ENCODE measurements at places on chromosomes 2 and 18.

GRCh38 chr2:226730481-226730880 is 69.1 kb downstream of the IRS1 start:
- DNase-seq, result no peak

DNA sequence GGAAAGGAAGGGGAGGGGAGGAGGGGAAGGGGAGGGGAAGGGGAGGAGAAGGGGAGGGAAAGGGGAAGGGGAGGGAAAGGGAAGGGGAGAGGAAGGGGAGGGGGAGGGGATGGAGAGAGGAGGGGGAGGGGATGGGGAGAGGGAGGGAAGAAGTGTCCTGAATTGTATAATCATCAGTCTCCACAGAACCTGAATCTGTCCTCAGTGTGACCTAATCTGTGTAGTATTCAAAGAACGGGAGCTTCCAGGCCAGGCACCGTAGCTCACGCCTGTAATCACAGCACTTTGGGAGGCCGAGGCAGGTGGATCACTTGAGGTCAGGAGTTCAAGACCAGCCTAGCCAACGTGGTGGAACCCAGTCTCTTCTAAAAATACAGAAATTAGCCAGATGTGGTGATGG is 41.1 kb upstream of the CCDC150 start:
- no peak for DNase-seq

DNA sequence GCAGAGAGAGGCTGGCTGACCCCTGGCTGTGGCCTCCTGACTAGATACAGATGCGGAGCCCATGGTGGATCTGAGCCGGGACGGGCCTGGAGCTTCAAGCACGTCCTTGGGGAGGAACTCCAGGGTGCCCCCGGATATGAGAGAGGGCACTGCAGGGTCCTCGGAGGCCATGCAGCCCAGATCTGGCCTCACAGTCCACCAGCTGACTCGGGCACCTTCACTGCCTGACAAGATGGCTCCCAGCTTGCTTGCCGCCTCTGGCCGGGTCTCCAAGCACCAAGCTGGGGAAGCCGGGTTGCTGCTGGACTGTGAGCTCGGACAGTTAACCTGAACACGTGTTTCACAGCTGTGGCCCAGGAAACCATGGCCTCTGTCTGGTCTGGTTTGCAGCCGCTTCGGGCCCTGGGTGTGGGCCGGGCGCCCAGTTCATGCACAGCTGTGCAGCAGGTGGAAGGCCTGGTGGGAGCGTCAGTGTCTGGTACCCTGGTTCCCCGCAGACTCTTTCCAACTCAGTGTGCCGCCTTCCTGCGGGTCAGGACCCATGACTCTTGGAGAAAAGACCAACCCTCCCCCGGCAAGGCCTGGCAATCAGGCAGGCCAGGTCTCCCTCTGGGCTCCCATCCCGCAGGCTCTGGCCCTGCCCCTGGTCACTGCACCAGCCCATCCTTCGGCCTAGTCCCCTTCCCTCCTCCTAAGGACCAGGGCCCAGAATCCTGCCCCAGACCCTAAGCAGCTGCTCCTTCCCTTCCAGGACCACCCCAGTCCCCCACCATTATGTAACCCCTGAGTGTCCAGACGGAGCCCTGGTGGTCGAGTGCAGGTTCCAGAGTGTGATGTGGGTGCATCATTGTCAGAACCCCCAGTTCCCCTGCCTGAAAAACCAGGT is 74.6 kb upstream of the OTOS start:
- no peak for DNase-seq

DNA sequence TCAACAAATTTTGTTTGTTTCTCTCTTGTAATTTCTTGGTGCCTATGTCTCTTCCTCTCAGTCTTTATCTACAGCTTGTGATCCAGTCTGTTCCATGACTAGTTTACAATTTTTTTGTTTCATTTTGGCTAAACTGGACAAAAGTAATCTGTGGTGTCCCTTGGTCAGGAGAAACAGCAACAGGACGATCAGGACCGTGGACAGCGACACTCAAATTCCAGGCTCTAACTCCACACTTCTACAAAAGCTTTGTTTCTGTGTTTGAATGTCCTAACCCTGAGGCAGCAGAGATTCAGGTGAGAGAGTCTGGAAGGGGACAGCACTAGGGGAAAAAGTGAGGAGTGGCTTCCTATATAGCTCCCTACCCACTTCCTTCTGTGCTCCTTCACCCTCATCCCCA is 593.3 kb upstream of the FANCL start:
- no peak for DNase-seq

DNA sequence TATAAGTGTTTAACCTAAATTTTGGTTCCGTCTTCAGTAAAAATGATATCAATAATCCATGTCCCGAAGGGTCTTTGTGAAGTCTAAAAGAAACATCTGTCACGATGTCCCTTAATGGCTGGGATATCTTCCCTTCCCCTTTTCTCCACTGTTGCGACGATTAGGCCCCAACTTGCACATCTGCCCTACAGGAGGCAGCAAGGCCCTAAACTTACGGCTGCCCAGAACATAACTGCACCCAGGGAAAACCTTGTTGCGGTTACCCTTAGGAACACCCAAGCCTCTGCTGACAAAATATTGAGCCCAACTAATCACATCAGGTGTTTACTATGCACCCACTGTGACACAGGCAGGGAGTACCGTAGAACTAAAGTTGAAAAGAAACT is 1.3 kb upstream of the SMAD2 start:
- DNase-seq, result peak; percentile 4

GRCh38 chr2:221610255-221610654 is 38.2 kb upstream of the EPHA4 start:
- no peak for DNase-seq

- DNase-seq, result no peak
Observed at GRCh38 chr2:19643117-19643518, 258.7 kb downstream of the TTC32 start.

GRCh38 chr2:171878481-171878993 is 15.5 kb downstream of the SLC25A12 start:
- no peak for DNase-seq

DNA sequence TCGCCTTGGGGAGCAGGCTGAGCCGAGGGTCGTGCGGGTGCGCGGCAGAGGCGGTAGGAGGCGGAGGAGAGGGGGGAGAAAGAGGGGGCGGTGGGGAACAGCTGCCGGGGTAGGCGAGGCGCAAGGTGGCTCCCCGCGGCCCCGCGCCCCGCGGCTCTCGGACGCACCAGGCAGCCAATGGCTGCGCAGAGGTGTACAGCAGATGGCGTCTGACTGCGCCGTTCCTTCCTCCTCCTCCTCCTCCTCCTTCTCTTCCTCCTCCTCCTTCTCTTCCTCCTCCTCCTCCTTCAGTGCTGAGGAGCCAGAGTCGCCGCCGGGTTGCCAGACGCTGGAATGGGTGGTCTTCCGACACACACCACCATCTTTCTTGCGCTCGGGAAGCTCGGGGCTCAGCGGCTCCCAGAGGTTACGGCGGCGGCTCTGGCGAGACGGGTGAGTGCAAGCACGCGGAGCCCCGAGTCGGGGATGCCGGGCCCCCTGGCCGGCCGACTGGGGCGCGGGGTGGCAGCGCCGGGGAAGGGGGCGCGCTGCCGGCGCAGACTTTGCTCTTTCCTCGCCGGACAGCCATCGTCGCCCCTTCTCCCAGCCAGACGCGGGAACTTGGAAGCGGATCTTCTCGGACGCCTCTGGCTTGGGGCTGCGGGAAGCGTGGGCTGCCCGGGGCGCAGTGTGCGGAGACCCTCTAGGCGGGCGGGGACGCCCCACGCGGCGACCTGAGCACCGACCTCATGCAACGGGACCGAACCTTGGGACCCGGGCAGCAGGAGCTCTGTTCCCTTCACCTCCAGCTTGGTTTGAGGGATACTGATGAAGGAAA is at the start of gene THSD7B:
Gene THSD7B, plus strand, starts transcription at position 290 of the 817 bp plus-strand sequence. CDS start 116,634 bp downstream, outside the sequence.
- no peak for DNase-seq

- no peak for DNase-seq
Observed at GRCh38 chr18:25053466-25053865, 298.5 kb downstream of the ZNF521 start.

- DNase-seq, result no peak
Observed at GRCh38 chr18:59127047-59127446, 12.6 kb upstream of the SEC11C start.

GRCh38 chr2:217909156-217909820 is 93.5 kb downstream of the TNS1 start:
- DNase-seq, result no peak

GRCh38 chr2:105179469-105180372 is 61.8 kb upstream of the GPR45 start:
- DNase-seq, result no peak

GRCh38 chr2:195808189-195808588 is 151.2 kb downstream of the SLC39A10 start:
- no peak for DNase-seq

- no peak for DNase-seq
Observed at GRCh38 chr2:196291426-196291825, 120.0 kb upstream of the STK17B start.

- no peak for DNase-seq
Observed at GRCh38 chr18:74902147-74902455, 304.4 kb downstream of the ZNF407 start.

DNA sequence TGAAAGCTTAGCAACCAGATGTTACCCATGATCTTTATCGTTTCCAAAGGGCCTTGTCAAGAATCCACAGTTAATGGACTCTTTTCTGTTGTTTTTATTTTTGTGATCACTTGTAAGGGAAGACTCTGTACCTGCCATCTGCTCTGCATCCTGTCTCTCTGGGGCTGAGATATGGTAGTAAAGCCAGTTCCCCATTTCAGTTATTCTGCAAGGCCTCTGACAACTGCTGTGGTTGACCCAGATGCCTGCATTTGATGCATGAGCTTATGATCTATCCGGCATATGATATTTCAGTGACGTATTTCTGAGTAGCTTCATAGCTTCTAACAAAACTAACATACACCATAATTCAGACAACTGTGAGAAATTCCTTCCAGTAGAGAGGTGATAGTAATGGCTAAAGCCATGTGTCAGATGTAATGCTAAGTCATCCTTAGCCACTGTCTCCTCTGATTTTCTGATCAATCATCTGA is 105.1 kb downstream of the TPO start:
- no peak for DNase-seq

DNA sequence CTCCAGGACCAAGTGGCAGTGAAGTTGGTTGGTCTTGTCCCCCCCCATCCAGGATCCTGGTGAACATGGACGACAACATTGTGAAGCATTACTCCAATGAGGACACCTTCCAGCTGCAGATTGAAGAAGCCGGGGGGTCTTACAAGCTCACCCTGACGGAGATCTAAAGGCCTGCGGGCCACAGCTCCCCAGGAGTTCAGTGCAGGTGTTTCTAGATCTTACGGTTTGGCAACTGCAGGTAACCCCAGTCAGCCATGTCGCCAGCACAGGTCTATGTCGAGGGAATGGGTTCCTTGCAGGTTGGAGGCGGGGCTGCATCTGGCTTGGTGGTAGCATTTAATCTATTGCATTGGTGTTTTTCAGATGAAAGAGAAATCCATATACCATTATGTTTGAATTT is 42.8 kb upstream of the KLF11 start:
- DNase-seq, result no peak

DNA sequence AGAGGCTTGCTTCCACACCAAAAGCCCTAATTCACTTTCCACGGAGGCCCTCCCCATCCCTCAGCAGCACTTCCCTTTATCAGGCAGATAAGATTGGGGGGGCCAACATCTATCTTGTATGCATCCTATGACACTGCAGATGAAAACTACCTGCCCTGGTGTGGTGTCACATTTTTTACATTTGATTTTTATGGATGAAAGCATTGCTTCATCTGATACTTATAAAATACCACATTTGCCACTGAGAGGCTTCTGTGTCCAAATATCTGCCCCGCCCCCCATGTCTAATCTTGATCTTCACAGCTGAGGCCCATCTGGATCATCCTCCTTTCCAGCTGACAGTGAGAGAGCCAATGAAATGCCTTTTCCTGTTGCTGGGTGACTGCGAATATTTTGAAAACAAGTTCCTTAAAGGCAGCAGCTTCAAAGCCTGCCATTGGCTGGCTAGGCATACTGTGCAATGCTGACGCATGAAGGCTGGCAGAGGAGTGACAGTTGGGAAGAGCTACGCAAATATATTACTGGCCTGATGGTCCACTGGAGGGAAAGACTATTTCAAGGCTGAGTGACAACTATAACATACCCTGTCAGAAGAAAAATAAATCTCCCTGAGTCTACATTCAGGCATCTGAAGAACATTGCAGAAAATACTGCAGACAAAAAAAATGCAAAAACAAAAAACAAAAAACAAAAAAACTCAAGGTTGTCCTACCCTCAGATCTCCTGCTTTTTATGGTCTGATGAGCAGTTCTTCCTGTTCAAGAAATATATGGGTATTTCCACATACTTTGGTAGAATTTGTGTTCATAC is 318.7 kb downstream of the PDE11A start:
- no peak for DNase-seq

DNA sequence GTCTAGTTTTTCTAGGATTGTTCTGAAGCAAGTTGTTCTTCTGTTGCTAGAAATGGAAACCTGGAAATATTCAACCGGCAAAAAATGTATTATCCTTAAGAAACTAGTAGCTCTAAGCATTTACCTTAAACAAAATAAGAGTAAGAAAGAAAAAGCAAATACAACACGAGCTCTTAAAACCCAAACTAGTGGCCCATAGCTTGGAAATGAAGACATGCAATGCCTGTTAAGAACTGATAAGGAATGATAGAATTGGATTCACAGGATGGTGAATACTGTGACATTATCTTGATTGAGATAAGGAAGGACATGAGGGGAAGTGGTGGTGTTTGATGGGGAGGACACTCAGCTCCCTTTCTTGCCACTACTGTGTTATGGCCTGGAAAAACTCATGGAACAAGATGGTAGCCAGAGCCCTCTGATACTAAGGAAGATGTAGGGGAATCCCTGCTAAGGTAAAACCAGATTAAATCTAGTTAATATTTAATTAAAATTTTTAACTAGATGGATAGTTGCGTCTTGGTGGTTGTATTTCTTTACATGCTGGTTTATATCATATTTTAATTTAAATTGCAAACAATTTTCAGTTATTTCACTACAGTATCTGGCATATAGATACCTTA is 193.8 kb downstream of the LPIN1 start:
- no peak for DNase-seq

GRCh38 chr18:13302040-13302439 is 83.5 kb downstream of the LDLRAD4 start:
- no peak for DNase-seq

- no peak for DNase-seq
Observed at GRCh38 chr2:239424337-239425045, 23.7 kb upstream of the HDAC4 start.

DNA sequence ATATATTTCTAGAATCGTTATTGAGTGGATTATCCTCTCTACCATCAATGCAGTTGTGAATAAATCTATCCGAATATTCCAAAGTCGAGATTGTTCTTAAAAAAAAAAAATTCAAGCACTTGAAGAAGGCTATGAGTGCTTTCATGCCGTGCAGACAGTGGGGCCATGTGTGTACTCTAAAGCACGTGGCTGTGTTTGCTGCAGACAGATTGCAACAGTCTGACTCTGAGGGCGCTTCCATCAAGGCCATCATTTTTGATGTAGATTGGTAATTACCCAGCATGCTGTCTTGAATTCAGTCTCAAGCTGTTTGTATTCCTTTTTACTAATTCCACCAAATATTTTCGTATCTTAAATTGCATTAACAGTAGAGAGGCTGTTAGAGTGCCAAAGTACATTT is 325.9 kb upstream of the LINC00305 start:
- DNase-seq, result no peak

All from GM19239 (cell line).